ENCODE measurements at places on chromosomes 7 and 10.

- DNase-seq: no peak
Observed at GRCh38 chr7:49848211-49848841, 74.9 kb downstream of the VWC2 start.

- no peak for DNase-seq
Observed at GRCh38 chr7:34417781-34418180, 240.2 kb upstream of the NPSR1 start.

GRCh38 chr10:122267849-122268737 lies 3.0 kb upstream of the BTBD16 start:
- DNase-seq: peak; percentile 9

GRCh38 chr7:6227294-6227846 lies 45.1 kb downstream of the CYTH3 start:
- no peak for DNase-seq

- no peak for DNase-seq
Observed at GRCh38 chr10:129541200-129541599, 74.2 kb downstream of the MGMT start.

- no peak for DNase-seq
Observed at GRCh38 chr7:152176797-152177196, 151.3 kb downstream of the GALNT11 start.

GRCh38 chr7:16564023-16564380 lies 37.4 kb downstream of the LRRC72 start:
- DNase-seq: no peak
